ENCODE measurements at places on chromosomes 16 and 17.

- peak; percentile 27 for DNase-seq
These were observed 39.7 kb downstream of the NACA2 start for GRCh38 chr17:61551255-61551742.

DNA sequence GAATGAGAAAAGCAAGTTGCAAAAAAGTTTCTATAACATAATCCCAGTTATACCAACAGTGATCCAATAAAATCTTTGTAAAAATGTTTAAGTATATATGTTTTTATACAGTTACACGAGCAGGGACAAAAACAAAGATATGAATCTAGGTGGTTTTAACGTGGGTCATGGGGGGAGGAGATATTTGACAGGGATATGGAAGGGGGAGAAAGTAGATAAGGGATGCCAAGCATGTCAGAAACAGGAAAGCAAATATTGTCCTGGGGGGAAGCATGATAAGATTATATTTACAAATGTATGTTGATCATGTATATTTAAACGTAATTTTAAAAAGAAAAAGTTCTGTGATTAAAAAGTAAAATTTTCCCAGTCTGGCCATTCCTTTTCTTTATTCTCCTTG is 43.1 kb downstream of the TNRC6C start:
- DNase-seq = no peak

DNA sequence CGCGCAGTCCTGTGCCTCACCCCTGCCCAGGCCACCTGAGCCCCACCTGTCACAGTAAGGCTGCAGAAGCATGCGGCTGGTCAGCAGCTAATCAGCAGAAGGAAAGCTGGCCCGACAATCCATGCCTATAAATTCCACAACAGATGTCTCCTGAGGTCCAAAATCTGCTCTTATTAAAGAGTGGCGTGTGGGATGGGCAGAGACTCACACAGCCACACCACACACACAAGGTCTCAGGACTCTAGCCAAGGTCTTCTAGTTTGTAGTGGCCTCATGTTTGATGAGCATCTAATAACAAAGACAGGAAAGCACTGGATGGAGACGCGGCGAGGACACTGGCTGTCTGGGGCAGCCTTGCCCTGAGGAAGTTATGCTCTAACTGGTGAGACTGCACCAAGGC is 55.9 kb downstream of the ANKRD11 start:
- no peak for DNase-seq

DNA sequence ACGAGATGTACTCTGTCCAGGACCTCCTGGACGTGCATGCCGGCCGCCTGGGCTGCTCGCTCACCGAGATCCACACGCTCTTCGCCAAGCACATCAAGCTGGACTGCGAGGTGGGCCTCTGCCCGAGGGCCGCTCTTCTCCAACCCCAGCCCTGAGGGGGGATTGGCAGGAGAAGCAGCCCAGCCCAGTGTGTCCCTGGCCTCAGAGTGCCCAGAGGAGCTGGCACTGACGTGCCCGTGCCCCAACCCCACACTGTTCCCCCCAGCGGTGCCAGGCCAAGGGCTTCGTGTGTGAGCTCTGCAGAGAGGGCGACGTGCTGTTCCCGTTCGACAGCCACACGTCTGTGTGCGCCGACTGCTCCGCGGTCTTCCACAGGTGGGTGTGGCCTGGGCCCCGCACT is 15.6 kb downstream of the DEF8 start:
- no peak for DNase-seq

- DNase-seq = peak; percentile 62
These were observed 15.7 kb upstream of the CBX8 start for GRCh38 chr17:79812353-79813258.

DNA sequence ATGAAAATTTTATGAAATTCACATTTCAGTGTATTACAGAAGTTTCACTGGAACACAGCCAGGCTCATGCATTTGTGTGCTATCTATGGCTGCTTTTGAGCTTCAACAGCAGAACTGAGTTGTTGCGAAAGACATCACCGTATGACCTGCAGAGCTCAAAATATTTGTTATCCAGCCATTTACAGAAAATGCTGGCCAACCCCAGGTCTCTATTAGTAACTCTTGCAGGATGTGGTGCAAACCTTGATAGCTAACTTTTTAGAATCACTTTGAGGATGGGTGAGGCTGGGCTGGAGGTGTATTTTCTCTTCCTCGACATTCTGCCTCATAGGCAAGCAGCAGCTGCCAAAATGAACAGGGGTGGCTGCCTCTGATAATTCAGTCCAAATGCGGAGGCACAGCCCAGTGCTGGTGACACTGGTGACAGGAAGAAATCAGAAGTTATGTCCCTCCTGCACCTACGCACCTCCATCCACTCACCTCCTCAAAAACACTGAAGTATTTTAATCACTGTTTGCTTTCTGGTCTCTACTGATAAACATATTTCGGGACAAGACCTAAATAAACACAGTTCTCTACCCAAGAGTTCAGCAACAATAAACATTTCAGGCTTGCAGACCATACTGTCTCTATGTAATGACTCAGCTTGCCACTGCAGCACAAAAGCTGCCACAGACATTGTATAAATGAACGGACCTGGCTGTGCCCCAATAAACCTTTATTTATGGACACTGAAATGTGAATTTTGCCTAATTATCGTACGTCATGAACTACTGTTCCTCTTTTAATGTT is 28.5 kb downstream of the ARHGAP17 start:
- peak; percentile 44 for DNase-seq

GRCh38 chr17:78376161-78376560 is 2.3 kb upstream of the PGS1 start:
- peak; percentile 40 for DNase-seq

GRCh38 chr17:2926019-2926650 is 129.9 kb downstream of the RAP1GAP2 start:
- no peak for DNase-seq

DNA sequence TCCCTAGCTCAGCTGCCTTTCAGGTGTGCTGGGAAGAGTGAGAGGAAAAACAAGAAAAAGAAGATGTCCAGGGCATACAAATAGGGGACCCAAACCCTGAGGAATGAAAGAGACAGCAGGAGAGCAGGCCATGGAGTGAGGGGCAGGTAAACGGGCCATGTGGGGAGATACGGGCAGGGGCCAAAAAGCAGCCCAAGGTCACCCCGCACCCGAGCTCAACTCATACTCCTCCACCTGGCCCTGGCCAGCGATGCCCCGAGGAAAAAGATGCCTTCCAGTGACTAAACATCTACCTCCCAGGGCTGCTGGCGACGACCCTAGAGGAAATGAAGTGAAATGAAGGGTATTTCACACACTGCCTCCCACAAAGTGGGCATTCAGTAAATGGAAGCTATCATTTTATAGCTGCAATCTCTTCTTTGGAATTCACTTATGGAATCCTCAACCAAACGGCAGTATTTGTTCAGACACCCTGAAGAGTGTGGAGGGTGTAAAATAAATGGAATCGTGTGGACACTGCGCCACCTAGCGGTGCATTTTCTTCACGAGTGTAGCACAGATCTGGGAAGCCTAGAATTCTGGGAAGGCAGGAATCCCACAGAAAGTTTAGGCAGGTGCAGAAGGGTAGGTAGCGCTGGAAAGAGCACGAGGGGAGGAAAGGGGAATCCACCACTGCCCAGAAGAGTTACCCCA is 14.9 kb downstream of the ELAC2 start:
- DNase-seq = peak; percentile 73

DNA sequence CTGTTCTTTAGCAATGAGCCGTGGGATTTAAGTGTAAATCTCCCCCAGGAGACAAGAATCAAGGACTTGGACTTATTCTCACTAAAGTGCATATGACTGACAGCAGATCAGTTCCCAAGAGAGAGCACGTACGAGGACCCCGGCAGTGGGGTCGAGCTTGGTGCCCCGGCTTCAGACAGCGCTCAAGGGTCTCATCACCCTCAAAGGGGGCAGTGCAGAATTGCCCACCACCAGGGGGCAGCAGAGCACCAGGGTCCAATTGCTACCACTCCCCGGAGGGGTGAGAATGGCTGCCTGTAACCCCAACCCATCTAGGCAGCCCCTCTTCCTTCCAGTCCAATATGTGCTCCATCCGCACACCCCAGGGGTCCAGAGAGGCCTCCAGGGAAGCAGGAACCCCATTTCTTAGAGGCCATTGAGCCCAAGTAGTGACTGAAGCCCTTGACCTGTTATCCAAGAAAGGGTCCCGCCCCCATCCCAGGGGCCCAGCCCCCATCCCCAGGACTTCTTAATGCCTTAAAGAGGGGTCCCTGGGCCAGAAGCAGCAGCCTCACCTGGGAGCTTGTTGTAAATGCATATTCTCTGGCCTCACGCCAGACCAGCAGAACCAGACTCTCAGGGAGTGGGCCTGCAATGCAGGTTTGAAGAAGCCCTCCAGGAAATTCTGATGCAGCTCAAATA is 86.1 kb downstream of the ZDHHC7 start:
- DNase-seq = peak; percentile 42

DNA sequence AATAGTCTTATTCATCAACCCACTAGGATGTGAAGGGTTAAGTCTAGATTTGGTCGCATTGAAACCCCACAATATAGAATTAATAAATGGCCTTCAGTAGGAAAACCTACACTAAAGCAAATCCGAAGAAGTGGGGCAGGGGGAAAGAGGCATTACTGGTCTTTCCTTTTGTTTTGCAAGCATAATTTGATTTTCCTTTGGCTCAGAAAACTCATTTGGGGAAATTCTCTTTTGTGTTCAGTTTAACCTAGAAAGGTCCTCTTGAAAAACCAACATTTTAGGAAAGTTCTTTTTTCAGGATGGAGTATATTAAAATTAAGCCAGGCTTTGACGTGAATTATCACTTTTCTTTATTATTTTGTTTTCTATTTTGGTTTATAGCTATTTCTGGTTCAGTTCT is 31.7 kb downstream of the ERCC4 start:
- DNase-seq = no peak

DNA sequence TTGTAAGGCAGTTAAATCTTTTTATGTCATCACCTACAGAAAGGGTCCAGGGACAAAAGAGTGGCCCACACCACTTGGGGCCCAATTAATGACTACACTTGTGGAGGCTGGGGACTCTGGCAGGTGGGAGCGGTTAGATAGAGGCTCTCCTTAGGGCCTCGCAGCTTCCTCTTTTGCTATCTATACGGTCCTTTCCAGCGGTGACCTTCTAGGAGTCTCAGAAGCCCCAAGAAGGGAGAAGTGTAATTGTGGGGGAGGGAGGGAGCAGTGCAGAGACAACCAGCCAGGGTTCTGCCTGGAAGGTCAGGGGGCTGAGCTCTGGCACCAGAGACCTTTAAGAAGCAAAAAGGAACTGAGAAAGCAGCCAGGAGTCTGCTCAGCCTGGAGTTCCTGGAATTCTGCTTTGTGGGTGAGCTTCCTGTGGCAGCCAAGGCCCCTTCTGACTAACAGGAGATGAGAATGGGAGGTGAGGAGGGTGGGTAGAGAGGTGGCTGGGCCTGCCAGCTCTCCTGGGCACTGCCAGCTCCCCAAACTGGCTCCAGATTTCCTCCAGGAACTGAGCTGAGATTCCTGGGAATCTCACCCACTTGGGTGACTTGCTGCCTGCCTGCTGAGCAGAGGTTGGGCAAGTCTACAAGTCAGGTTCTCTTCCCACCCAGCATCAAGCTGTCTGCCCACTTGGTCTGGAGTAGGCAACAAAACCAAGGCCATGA is 16.3 kb upstream of the MAP3K14 start:
- DNase-seq = no peak

GRCh38 chr17:31825961-31826691 is 32.9 kb downstream of the COPRS start:
- no peak for DNase-seq

DNA sequence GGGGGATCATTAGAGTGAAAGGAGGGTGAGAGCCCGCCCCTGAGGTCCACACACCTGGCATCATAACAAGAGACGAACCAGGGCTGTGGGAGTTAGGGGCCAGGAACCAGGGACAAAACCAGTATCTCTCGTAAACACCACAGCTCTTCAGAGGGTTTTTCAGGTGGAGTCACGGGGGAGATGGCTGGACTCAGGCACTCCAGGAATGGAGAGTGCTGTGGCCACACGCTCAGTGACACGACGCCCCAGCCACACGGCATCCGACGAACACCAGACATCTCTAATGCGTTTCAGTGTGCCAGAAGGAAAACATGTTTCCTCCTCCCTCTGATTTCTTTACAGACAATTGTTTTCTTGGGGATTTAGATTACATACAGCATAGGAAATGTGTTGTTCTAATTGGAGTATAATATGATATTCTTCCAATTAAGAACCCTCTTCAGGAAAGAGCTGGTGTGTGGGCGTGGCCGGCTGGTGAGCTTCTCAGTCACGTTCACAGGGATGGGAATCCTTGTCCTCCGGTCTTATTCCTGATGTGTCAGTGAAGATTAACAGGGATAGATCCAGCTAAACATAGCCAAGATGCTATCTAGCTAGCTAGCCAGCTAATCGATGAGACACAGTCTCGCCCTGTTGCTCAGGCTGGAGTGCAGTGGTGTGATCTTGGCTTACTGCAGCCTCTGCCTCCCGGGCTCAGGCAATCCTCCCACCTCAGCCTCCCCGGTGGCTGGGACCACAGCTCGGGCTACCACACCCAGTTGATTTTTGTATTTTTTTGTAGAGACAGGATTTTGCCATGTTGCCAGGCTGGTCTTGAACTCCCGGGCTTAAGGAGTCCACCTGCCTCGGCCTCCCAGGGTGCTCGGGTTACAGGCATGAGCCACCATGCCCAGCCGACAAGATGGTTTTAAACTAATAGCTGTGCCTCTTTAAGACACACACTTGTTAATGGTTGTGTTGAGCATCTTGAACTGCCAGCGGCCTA is 98.6 kb downstream of the BANP start:
- DNase-seq = no peak

DNA sequence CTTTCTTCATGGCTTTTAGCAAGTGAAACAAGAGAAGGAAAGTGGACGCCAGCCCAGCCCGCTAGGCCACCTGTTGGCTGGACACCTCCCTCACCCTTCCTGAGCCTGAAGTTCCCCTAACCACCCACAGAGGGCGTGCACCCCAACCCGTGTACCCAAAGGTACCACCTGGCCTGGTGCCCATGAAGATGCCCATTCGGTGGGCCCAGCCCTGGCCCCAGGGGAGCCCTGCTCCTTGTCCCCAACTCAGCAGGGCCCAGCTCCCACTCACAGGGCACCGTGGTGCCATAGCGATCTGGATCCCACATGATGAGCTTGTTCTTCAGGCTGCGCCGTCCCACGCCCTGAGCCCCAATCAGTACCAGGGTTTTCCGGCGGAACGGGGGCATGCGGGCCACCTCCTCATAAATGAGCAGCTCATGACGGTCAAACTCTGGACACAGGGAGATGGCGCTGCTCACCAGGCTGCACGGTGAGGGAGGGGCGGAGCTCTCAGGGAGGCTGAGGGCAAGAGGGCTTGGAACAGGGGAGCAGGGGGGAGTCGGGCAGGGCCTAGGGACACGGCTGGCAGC is 26.8 kb downstream of the MPP2 start:
- DNase-seq = peak; percentile 64

Measured in small intestine (tissue), 16 donors.